ENCODE measurements at places on chromosomes 5 and 9.

DNA sequence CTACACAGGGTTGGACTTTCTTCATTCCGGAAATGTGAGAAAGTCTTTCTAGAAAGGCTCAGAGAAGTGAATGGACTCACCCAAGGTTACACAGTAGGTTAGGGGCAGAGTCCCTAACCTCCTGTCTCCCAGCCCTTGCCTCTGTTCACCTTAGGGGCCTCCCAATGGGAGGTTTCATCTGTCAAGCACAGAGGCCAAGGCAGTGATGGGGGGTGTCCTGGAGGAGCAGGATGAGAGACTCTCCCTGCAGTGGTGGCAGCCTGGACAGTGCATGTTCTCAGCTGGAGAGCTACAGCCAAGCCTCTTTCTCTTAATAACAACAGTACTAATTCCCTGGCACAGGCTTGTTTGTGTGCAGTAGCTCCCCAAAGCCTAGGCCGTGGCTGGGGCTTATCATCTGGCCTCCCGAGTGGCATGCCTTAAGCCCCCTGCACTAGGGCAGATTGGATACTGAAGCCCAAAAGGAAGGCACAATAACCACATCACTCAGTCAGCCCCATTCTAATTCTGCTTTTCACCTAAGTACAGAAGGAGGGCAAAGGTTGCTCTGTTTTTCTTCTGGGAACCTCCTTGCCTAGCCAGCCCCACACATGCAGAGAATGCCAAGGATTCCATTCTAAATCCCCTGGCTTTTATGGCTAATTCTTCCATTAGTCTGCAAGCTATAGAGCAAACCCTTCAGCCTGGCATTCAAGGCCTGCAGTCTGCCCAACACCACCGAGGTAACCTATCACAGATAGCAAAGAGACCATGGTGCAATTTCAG, 50.2 kb upstream of the XPA start:
- no peak for DNase-seq

GRCh38 chr5:172107571-172107970, 80.5 kb downstream of the STK10 start:
- peak; percentile 89 for DNase-seq

GRCh38 chr5:33400675-33401074, 40.1 kb upstream of the TARS1 start:
- no peak for DNase-seq

DNA sequence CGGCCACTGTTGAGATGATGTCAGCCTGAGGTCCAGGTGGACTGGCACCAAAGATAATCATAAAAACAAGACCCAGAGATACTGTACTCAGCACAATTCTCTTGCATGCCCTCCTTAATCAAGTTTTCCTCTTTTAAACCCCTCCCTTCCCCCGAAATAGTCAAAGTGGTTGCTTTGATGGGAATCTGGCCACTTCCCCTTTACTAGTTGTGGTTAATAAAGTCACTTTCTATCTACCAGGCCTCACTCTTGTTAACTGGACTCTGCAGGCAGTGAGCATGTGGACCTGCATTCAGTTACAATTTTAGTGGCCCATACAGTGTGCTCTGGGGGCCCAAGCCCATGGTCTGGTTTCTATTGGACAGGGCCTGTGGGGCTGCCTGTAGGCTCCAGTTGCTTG, 17.5 kb downstream of the FBP2 start:
- DNase-seq, result no peak

DNA sequence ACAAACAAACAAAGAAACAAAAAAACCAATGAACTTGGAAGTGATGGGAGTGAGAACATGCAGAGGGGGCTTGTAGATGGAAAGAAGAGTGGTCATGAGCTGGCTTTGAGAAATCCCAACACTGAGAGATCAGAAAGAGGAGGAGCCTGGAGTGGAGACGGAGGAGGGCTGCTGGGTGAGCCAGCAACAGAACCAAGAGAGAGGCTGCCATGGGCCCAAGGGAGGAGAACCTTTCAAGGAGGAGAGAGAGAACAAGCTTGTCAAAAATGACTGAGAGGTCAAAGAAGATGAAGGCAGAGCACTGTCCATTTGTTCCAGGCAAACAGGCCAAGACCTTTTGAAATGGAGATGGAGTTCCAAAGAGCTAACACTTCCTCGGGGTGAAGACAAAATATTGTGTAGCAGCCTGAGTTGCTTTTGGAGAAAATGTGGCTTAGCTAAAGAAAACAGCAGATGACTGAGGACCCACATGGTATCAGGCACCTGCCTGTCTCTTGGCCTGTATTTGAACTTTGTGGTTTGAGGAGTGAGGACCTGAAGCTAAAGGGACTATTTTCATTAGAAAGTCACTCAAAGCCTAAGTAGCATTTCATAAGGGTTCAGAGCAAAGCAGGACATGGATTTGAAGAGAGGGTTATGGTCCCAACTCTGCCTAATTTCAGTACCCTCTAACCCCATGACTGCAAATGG, 13.1 kb downstream of the NSG2 start:
- DNase-seq, result no peak

Measured in choroid plexus epithelial cell (primary cell).